ENCODE measurements at places on chromosomes 3 and 15.

DNA sequence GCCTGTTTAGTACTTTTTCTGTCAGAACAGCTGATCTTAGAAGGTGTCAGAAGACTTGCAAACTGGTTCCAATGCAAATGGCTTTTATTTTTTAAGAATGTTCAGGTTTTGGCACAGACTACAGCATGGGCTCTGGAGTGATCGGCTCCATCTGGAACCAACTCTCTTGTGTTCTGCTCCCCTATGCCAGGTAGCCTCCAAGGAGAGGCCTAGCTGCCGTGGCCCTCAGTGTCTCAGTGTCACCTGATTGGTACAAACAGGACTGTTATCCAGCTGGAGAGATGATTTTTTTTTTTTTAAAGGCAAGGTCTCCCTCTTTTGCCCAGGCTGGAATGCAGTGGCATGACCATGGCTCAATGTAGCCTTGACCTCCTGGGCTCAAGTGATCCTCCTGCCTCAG lies 183.1 kb downstream of the SV2B start:
- DNase-seq: no peak

DNA sequence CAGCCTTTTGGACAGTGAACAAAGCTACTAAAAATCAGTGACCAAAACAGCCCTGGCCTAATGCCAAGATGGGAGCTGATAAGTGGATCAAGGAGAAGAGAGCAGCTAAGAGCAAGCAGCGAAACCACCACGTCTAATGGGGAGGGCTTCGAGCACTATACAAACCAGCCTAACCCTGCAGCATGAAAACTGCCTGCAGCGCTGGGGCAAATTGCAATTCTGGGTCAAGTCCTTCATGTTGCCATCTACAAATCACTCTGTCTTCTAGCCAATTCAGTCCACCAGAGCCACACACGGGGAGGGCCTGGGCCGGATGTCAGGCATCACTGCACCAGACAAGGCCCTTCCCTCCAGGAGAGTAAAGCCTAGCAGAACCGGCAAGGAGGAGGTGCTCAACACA lies 30.5 kb upstream of the SPATA12 start:
- DNase-seq: no peak

- no peak for DNase-seq
These were observed 2.9 kb upstream of the CGNL1 start for GRCh38 chr15:57373251-57373881.

DNA sequence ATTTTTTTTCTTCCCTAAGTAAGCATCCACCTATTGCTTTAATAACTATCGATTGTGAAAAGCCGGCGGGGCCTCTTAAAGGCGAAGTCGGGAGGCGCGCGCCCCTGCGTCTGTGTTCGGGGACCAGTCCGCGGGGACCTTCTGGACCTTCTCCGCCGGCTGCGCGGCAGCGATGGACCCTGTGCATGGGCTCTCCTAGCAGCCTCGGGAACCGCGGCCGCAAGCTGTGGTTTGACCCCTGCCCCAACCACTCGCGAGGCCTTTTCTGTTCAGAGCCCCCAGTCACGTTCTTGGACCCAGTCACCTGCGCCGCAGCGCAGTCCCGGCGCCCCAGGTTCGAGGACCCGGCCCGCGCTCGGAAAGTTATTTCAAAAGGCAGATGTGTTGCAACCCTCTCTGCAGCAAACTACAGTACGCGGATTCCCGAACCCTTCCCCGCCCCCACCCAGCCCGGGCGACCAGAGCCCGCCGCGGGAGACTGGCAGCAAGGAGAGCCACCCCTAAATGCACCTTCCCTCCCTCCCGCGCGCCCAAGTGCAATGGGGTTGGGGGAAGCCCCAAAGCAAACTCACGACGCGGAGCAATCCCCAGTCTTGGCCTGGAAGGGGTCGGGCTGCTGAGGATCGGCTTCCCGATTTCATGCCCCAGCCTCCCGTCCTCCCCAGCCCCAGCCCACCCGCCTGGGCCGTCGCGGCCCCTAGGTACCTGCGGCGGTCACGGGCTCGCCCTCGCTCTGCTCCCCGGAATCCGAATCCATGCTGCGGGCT lies 684 bp downstream of the TNFAIP8L3 start:
- DNase-seq: no peak

DNA sequence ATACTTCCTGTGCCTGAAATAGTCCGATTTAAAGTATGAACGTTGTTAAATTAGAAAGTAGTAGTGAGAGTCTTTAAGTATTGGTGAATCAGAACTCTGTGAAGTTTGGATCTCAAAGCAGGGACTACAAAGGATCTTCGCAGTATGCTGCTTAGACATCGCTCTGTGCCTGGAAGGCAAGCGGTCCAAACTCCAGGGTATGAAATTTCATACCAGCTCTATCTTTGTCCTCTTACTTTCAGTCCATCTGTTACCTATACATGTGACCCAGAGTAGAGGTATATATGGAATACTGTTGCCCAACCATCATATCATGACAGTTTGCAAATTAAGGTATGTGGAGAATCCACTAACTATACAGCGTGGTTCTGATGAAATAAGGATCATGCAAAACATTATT lies 34.5 kb downstream of the VPS8 start:
- no peak for DNase-seq

DNA sequence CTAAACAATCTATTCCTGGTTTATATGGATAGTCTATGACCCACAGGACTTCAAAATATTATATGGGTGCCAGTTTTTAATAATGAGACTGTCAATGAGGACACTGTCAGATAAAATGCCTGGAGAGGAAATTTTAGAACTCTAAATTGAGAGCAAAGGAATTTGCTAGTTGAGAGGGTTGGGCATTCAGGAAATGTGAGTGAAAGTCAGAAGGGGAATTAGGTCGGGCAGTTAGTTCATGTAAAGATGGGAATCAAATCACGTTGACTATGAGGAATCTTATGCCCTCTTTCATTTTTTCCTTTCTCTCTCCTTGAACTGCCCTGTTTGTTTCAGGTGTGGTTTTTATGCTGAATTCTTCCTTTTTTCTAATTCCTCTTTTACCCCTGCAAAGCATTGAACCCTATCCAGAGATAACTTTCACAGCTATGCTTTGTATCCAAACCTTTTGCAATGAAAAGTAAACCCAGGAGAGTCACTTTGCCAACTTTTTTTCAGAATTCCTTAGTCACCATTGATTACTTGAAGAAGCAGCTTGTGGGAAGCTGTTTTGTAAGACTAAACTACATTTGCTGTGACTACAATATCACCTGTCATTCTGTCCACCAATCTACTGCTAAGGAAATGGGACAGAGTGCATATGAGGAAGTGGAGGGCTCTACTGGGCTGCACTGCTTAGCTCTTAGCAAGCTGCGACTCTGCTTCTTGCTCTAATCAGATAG lies 27.8 kb downstream of the CHP1 start:
- no peak for DNase-seq

- no peak for DNase-seq
These were observed 67.9 kb upstream of the AKAP13 start for GRCh38 chr15:85312486-85312885.

DNA sequence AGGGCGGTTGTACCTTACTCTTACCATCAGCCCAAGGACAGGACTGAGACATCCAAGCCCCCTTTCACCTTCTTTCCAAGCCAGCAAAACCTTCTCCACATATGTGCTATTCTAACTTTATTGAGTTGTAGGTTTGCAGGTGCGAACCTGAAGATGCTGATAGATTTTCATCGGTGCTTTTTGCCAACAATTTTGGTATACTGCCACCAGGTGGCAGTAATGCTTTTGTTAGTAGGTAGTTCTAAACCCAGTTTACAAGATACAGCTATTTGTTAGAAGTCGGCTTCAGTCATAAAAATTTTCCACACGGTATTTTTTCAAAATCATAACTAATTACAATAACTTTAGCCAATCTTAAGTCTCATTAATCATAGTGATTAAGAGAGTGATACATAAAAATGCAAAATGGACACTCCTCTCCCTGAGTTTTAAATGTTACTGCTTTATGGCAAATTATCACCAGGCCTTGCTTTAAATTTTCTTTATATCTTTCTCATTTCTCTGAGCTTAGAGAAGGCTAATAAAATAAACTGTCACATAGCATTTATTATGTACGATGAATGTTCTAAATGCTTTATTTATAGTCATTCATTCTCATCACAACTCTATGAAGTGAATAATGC lies 636 bp downstream of the TBC1D21 start:
- no peak for DNase-seq

DNA sequence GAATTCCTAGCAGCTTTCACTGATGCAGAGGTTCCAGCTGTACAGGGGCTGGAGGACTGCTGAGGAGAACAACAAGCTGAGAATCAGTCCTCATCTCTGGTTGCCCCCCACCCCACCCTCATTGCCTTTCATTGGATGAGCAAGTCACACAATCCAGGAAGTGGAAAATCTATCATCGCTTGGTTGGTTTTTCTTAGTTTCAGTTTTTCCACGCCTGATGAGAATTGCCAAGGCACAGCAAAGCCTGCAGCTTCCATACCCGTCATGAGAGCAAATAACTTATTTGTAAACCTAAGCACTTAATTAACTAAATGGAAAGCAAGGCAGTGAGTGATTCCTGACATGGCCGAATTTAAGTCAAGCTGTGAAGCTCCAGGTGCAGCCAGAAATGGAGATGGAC lies 21.4 kb upstream of the LIPC start:
- no peak for DNase-seq

DNA sequence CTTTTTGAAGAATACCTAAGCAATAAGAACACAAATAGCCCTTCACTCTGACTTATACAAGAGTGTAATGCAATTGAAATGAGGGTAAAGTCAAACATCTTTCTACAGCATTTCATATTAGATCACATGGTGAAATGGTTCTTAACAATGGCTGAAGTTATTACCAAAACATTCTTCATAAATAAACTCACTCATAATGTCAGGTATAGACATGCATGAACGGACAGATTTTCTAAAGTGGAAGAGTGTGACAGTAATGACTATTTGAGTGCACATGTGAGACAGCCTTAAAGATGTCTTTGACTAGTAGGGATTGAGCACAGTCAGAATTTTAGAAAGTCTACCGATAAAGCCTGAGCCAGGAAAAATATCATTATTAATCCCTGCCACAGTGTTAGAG lies 471.0 kb downstream of the ZPLD1 start:
- DNase-seq: no peak

DNA sequence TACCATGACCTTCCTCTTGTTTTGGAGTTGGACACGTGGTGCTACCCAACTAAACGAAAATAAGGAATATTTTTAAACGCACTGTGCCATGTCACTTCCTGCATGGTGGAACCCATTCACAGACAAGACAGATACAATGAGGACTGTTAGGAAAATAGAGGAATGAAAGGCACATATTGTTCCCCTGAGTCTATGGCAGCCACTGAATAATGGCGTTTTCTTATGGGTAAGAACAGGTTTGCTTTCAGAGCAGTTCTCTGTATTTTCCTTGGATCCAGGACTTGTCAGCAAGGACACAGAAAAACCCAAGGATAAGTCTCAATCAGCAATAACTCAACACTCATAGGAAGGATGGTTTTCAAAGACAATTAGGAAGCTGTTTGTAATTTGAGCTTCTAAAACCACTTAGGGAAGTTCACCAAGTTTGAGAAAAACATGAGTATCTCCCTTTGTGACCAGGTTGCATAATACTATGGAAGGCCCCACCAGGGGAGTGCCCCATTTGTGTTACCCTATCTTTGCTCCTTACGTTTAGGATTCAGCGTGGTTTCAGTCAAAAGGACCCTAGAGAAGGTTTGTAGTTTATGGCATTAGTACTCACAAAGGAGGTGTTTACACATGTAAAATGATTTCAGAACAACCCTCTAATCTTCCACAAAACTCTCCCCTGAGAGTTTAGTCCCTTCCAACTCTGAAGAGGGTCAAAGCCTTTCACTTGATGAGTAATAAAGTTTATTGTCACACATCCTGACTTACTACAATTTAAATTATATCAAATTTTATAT lies 487.2 kb upstream of the ATP11B start:
- peak; percentile 16 for DNase-seq

GRCh38 chr3:157156837-157157635 lies 2.9 kb downstream of the CCNL1 start:
- DNase-seq: no peak

- DNase-seq: no peak
These were observed 300.7 kb upstream of the RBMS3 start for GRCh38 chr3:28980131-28980530.

GRCh38 chr3:57434041-57434440 lies 110.1 kb downstream of the DNAH12 start:
- DNase-seq: no peak

- DNase-seq: no peak
These were observed 28.5 kb downstream of the CRABP1 start for GRCh38 chr15:78368651-78369050.

DNA sequence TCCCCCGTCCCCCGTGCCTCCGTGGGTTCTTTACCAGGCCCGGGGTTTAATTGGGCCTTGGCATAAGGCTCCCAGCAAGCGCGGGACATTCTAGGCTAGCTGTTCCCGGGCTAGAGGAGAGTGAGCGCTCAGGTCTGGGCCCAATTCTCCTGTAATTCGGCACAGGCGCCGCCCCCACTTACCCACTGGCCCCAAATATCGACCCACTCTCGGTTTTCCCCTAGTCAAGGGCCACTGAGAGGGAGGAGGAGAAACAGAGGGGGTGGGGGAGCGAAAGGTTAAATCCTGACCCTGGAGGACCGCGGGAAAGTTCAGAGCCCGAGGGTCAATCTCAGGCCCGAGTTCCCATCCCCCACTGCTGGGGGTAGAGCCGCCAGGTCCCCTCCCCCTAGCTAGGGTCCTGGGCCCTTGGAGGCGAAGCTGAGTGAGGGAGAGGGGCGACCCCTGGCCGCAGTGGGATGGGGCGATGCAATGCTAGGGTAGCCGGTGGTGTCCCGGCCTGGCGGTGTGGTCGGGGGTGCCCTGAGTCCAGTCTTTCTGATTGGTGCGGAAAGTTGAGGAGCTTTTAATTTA lies 8.5 kb upstream of the ONECUT1 start:
- DNase-seq: no peak

GRCh38 chr3:185847506-185847905 lies 22.7 kb upstream of the IGF2BP2 start:
- DNase-seq: no peak

DNA sequence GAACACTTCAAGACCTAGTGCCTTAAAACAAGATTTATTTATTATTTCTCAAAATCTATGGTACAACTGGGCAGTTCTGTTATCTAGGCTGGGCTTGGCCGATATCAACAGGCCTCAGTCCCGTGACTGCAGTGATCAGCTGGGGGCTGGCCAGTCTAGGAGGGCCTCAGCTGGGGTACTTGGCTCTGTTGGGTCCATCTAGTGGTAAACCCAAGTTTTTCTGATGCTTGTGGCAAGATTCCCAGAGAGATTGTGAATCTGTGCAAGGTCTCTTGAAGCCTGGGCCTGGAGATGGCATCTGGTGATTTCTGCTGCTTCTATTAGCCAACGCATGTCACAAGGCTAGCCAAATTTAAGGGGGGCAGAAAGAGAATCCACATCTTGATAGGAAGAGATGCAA lies 482.4 kb upstream of the SGO1 start:
- DNase-seq: no peak

- no peak for DNase-seq
These were observed 18.9 kb downstream of the RGMA start for GRCh38 chr15:93070132-93070531.

DNA sequence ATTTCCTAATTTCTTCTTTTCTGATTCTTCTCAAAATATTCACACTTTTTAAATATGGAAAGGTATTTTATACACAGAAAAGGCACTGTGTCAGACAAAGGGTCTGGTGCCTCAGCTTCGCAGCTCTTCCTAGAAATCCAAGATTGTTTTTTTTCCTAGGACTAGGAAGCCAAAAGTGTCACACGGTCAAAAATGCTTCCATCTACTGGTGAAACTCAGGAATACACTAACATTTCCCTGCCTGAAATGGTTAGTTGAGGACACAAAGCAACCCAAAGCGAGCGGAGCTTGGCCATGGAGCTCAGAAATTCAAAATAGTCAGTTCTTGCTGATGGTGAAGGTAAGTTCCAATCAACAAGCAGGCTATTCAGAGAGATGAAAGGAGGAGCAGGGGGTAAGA lies 426.5 kb upstream of the RASGRP1 start:
- DNase-seq: no peak
